ENCODE measurements at places on chromosomes 1 and 21.

DNA sequence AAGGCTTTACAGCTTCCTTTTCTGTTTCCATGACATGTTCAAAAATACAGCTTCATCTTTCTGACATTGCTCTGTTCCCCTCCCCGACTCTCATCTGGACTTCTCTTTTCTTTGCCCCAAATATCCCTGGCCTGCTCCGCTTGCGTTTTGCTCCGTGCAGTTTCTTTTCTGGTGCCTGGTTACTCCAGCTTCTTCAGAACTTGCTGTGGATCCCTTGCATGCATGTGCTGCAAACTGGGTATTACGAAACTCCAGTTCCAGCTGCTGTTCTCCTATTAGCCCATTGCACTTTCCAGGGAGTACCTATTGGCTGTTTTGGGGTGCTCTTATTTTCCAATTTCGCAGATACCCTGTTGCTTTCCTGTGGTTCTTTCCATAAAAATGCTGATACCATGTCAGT, 9.9 kb upstream of the NDC1 start:
- no peak for DNase-seq

GRCh38 chr1:109396871-109397580, 692 bp downstream of the SORT1 start:
- no peak for DNase-seq

DNA sequence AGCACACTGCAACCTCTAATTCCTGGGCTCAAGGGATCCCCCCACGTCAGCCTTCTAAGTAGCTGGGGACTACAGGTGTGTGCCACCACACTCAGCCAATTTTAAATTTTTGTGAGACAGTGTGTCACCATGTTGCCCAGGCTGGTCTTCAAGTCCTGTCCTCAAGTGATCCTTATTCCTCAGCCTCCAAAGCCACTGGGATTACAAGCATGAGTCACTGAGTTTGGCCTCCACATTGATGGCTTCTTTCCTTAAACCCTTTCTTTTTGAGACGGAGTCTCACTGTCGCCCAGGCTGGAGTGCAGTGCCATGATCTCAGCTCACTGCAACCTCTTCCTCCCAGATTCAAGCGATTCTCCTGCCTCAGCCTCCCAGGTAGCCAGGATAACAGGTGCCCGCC, 7.6 kb downstream of the KPNA6 start:
- no peak for DNase-seq

DNA sequence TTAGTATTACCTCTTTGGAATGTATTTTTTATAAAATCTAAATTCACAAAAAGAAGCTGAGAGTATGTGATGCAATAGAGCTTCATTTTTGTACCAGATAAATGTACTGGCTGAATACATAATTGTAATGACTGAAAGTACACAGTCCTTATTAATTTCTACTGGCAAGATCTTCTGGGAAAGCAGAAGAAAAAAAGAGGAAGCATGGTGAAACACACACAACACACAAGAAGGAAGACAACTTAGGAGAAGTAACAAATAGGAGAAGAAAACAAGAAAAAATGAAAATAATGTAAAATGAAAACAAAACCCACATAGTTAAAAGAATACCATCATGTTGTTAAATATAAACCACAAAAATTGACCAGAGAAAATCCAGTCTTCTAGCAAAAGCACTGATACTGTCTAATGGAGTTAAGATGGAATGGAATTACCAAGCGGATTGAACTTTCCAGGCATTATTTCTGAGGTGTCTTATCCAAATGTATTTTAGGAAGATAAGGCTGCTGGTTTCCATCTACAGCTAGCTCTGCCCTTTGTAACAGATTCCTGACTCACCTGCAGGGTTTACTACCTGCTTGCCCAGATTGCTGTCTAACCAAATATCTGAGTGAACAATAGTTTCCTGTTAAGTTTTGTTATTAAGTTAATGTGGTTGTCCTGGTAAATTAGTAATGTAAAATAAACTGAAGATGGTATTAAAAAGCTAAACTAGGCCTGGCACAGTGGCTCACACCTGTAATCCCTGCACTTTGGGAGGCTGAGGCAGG, 4.5 kb upstream of the COP1 start:
- DNase-seq: no peak

GRCh38 chr1:74502858-74503257, 9.6 kb downstream of the LRRC53 start:
- DNase-seq: no peak
